ENCODE measurements at places on chromosomes 6 and 20. TPM values are rescaled to one million over a fixed set of nuclear protein-coding genes. Genes with fewer than 3 reads are reported as not detected.

GRCh38 chr6:80170433-80170832, 64.0 kb downstream of the BCKDHB start:
- peaks cover 7% of the 10 kb centered on the region for H3K36me3 ChIP-seq
- no peaks in the 10 kb centered on the region for H3K27me3 ChIP-seq
- H3K4me1 ChIP-seq: no peaks in the 10 kb centered on the region
- H3K4me3 ChIP-seq: no peak overlapping the region

- DNase-seq: no peak
- no peak overlapping the region for H3K27ac ChIP-seq
- no peaks in the 10 kb centered on the region for H3K36me3 ChIP-seq
- peaks cover 2% of the 10 kb centered on the region for H3K4me1 ChIP-seq
- H3K4me3 ChIP-seq: no peak overlapping the region
Observed at GRCh38 chr6:11315743-11316437, 83.4 kb upstream of the NEDD9 start.

GRCh38 chr6:109456710-109457561, 1.4 kb upstream of the MICAL1 start:
- peaks cover 17% of the 10 kb centered on the region for H3K27me3 ChIP-seq
- no peak for DNase-seq
- no peaks in the 10 kb centered on the region for H3K36me3 ChIP-seq
- peak overlapping the region; percentile 73 for H3K4me3 ChIP-seq

- no peaks in the 10 kb centered on the region for H3K4me1 ChIP-seq
- no peaks in the 10 kb centered on the region for H3K36me3 ChIP-seq
- no peak overlapping the region for H3K4me3 ChIP-seq
- no peaks in the 10 kb centered on the region for H3K27me3 ChIP-seq
- DNase-seq: no peak
Observed at GRCh38 chr20:5393218-5393870, 76.6 kb upstream of the PROKR2 start.

Gene PARD6B
- 7.1 TPM for total RNA-seq

Gene UBD
- not detected for total RNA-seq

Gene NR2E1
- not detected for total RNA-seq

Data from endothelial cell (in vitro differentiated cells).